Naive thymus-derived CD4-positive, alpha-beta T cell (primary cell): ENCODE measurements at places on chromosomes 1 and 21.

- DNase-seq = no peak
Observed at GRCh38 chr1:181150273-181150672, 61.8 kb downstream of the IER5 start.

GRCh38 chr1:206895837-206896242 is 1.4 kb upstream of the IL24 start:
- no peak for DNase-seq

- DNase-seq = no peak
Observed at GRCh38 chr1:7458946-7459345, 312.1 kb upstream of the VAMP3 start.

GRCh38 chr1:245825128-245825901 is 670.5 kb downstream of the KIF26B start:
- no peak for DNase-seq

- peak; percentile 24 for DNase-seq
Observed at GRCh38 chr1:229856009-229856650, 210.9 kb upstream of the GALNT2 start.

GRCh38 chr1:6835139-6835538 is 49.9 kb downstream of the CAMTA1 start:
- no peak for DNase-seq

GRCh38 chr1:179586107-179586823 is 5.4 kb upstream of the TDRD5 start:
- no peak for DNase-seq

DNA sequence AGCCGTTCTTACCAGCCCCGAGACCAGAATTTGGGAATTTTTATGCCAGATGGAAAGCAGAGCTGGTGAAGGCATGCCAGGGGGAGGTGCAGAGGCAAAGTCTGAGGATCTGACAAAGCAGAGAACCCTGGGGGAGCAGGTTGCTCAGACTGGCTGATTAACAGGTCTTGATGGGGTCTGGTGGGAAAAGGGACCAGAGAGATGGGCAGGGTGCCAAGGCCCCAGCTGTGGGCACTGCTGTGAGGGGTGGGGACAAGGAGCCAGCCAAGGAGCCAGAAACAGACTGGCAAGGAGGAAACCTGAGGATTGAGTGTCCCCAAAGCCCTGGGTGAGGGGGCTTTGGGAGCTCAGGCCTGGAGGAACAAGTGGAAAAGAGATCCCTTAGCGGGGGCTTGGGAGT is 21.4 kb downstream of the RPS6KA1 start:
- no peak for DNase-seq

DNA sequence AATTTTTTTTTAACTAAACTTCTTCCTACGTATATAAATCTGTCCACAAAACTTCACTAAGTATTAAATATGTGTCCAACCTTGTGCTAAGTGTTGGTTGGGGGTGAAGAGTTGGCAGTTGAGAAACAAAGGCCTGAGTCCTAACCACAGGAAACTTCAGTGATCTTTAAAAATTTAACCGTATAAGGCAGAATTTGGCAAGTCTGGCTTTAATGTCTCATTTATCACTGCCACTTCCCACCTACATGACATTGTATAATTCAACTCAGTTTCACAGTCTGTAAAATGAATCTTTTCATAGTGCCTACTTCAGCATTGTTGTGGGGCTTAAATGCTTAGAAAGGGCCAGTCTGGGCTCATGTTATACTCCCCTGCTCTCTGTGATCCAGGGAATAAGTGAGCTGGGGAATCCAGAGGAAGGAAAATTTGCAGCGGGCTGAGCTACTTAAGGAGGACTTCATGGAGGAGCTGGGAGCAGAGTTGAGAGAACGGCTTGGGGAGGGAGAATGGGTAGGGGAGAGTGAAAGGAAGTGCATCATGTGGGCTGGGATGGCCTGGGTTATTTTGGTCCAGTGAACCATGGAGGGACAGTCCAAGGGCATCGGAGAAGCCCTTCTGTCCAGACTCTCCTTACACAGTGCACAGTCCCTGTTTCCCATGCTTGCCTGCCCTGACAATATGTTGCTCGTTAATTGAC is 14.5 kb downstream of the IFNAR2 start:
- no peak for DNase-seq

GRCh38 chr1:29202053-29202452 is 20.4 kb upstream of the SRSF4 start:
- DNase-seq = no peak

GRCh38 chr1:179372160-179372559 is 6.4 kb downstream of the AXDND1 start:
- DNase-seq = no peak

DNA sequence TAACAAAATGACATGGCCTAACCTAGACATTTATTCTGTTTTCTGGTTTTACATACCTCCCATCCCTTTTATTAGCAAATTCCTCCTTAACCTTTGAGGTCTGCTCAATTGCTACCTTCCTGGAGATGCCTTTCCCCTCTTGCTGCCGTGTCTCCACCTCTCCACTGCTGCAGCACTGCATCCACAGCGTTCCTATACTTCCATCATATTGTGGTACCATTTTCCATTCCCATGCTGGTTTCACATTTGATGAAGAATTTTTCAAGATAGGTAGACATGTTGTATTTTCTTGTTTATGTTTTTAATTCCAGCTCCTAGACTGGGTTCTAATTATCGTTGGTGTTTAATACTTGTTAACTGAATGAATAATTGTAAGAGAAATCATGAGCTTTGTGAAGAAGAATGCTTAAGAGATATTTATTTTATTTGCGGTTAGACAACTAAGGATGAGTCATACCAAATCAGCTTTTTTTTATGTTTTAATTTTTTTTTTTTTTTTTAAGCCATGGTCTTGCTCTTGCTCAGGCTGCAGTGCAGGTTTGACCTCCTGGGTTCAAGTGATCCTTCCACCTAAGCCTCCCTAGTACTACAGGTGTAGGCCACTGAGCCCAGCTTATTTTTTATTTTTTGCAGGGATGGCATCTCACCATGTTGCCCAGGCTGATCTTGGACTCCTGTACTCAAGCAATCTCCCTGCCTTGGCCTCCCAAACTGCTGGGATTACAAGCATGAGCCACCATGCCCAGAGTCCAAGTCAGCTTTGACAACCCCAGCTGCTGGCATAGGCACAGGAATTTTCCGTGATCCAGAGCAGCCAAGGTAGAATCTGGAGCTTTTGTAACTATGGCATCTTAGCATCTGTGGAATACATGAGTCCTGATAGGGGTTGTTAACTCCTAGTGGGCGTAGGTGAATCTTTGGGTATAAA is 44.0 kb downstream of the ATP6V1G3 start:
- no peak for DNase-seq

DNA sequence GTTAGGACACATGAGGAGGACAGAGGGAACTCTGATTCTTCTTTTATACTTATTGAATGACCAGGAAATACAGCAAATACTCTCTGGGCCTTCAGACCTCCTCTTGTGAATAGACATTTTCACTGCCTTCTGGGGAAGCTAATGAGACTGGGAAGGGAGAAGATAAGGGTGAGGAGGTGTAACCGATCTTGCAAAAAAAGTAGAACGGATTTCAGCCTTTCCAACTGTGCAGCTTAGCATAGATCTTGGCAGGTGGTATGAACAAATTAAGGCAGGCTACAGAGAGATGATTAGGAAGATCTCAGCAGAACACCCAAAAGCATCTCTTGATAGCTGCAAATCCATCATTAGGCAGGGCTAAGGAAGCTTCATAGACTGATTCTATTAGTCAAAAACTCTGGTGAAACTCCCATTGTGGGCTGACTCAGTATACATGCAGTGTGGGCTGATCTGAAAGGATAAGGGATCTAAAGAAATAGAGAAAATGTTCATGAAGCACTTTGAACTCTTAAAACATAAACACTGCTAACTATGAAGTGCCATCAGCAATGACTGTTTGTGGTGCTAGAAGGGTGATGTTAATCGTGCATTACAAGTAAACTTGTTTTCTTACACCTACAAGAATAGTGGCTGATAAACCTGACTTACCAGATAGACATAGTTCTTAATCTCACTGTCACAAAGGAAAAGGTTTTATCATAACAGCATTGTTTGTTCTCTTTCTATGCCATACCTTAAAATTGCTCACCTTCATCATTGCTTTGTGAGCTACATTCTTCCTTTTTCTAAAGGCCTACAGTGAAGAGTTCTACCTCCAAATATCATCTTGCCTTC is 85.5 kb upstream of the PALMD start:
- no peak for DNase-seq

- no peak for DNase-seq
Observed at GRCh38 chr1:229318056-229318455, 24.8 kb downstream of the CCSAP start.

DNA sequence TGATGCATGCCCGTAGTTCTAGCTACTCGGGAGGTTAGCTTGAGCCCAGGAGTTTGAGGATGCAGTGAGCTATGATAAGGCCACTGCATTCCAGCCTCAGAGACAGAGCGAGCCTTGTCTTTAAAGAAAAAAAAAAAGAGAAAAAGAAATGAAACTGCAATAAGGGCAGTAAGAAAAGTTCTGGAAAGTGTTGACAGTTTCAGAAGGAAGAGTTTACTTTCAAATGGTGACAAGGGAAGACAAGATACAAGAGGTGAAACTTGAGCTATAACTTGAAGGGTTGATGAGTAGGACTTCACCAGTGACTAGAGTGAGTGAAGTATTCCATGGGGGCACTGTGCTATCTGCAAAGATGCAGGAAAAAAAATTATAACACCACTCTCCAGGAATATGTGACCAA is 125.0 kb downstream of the AKT3 start:
- DNase-seq = no peak

DNA sequence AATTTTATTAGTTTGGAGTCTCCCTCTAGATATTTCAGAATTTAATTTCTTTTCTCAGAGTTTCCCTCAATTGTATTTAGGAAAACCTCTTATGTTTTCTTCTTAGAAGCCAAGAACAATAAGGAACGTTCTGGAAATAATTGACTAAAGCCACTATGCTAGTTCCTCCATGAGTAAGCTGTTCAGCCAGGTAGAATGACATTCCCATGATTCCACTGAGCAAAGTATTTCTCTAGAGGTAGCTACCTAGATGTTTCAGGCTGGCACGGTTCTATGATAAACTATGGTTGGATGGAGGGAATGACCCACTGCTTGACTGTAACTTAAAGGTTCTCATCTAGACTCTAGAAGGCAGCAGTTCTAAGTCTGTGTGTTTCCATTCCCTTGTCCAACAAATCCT is 62.4 kb downstream of the CLDN17 start:
- DNase-seq = no peak

DNA sequence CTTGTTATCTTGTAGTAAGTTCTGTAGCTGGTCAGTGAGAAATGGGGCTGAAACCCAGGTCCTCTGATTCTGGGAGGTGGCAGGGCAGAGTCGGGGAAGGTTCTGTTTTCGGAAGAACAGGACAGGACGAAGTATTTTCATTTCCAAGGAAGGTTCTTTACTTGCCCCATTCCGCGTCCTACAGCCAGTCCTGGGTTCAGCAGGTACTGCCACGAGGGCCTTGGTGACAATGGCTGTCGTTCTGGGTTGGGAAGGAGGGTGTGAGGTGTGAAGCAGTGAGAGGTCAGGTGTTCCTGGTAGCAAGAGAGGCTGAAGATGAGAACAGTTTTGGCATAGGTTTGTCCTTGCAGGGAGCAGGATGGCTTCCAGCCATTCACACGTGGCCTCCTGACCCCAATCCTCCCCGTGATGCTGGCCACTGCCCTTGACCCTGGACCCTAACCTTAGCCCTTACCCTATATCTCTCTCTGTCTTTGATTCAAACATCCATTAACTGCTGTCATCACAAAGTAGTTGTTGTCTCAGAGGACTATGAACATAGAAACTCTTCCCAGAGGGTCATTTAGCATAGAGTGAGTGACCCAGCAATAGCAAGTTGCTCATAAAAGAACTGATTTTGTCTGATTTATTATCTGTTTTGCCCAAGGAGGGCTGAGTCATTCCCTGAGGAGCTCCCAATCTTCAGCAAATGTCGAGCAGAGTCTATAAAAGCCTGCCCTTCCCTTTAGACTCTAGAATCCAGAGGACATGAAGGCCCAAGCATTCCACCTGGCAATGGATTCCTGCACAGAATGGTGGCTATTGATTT is 25.0 kb downstream of the VASH2 start:
- no peak for DNase-seq

DNA sequence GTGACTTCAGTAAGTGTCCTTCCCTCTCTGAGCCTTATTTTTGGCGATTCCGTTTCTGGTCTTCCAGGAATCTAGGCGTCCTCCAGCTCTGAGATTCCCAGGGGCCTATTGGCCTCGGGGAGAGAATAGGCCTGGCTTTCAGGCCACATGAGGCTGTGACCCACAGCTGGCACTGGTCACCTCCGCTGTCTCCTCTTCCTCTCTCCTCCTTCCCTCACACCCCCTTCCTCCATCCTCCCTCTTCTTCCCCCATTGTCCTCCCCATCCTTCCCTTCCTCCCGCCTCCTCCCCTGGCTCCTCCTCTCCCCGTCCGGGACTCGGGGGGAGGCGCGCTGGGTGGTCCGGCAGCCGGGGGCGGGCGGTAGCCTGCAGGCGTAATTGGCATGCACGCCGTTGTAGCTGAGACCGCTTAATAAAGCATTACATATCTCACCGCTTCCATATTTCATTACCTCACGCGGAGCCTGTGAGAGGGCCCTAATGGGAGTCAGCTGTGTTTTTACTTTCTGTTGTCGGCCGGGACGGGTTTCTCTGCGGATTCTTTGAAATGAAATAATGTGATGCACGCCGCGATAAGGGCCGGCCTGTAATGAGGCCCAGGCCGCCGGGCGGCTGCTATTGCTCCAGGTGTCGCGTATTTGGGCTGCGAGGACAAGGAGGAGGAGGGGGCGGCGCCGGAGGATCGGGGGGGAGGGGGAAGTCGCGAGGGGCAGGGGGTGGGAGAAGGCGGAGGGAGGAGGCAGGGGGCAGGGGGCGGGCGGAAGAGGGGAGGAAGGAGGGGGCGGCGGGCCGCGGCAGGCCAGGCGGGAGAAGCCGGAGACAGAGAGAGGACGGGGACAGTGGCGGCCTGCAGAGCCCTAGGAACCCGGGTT is 95.3 kb downstream of the FOXD2 start:
- no peak for DNase-seq

GRCh38 chr1:220121791-220122530 is 28.0 kb downstream of the IARS2 start:
- DNase-seq = no peak

GRCh38 chr1:192959657-192960186 is 99.4 kb downstream of the UCHL5 start:
- no peak for DNase-seq

- DNase-seq = no peak
Observed at GRCh38 chr1:42221952-42222606, 57.5 kb upstream of the GUCA2A start.

DNA sequence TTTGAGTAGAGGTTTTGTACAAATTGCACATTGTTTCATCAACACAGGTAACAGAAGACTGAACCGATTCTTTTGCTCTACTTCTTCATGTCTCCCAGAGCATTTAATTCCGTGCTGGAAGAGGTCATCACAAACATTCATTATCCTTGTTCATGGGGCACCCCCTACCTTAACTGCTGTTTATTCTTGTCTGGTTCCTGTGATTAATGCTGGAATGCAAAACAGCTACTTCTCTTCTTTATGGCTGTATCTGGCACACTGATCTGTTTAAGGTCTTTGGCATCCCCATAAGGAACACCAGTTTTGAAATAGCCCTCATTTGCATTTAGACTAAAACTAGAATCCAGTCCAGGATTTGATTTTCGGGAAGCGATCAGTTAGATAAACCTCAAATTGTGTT is 42.2 kb downstream of the NTNG1 start:
- no peak for DNase-seq
